ENCODE measurements at places on chromosomes 12 and 14.

- no peak for DNase-seq
Measured at GRCh38 chr12:12033824-12034223, 36.9 kb upstream of the BCL2L14 start.

GRCh38 chr14:75299059-75299458, 20.4 kb downstream of the FOS start:
- no peak for DNase-seq

DNA sequence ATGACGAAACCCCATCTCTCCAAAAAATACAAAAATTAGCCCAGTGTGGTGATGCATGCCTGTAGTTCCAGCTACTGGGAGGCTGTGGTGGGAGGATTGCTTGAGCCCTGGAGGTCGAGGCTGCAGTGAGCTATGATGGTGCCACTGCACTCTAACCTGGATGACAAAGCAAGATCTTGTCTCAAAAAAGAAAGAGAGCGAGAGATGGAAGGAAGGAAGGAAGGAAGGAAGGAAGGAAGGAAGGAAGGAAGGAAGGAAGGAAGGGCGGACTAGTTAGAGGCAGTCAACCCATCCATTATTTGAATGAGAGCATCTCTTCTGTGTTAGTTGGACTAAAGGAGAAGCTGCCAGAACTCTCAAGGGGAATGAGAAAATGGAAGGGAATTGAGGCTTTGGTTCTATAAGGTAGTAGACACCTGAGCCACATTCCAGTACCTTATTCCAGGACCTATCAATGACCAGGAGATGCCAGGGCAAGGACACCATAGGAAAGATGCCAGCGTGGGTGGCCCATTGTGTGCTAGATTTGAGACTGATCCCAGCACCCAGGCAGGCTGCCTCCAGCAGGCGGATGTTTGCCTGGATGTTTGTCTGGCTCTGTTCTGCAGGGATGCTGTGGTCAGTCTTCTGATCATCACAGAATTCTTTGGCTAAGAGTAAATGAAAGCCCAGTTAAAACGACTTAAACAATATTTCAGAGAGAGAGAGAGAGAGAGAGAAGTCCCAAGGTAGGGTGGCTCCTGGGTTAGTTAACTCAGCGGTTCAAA, 11.5 kb upstream of the P2RX7 start:
- DNase-seq, result no peak

GRCh38 chr12:108468196-108468968, 46.7 kb upstream of the FICD start:
- no peak for DNase-seq
